ENCODE measurements at places on chromosomes 7 and 10. TPM values are rescaled to one million over a fixed set of nuclear protein-coding genes. Genes with fewer than 3 reads are reported as not detected.

The LRMDA gene
- total RNA-seq, result not detected

DNA sequence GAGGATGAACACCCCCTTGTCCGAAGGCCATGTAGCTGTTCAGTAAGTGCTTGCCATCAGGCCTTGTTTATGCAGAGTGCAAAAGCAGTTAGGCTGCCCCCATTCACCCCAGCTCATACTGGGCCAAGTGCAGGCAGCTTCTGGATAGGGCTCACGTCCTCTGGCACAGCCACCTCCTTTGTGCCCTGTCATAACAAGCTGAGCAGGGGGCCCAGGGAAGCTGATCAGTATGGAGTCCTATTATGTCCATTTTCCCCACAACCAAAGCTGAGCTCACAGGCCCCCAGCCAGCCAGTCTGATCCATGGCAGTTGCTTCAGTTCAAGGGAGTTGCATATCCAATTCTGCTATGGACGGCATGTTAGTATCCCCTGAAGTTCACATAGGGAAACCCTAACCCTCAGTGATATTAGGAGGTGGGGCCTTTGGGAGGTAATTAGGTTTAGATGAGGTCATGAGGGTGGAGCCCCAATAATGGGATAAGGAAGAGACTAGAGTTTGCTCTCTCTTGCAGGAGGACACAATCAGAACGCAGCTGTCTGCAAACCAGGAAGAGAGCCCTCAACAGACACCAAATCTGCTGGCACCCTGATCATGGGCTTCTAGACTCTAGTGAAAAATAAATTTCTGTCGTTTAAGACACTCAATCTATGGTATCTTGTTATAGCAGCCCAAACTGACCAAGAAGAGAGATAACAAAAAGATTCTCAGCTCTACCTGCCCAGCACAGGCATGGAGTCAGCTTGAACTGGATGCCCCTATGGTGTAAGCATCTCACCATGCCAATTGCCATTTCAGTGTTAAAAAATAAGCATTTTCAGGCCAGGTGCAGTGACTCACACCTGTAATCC lies 155.9 kb downstream of the FGFR2 start:
- H3K4me1 ChIP-seq, result no peaks in the 10 kb centered on the region
- no peak for DNase-seq
- no peaks in the 10 kb centered on the region for H3K27me3 ChIP-seq
- no peak overlapping the region for H3K4me3 ChIP-seq
- H3K27ac ChIP-seq, result no peak overlapping the region

The TET1 gene
- total RNA-seq, result 2.5 TPM

The GIMAP4 gene
- 74.9 TPM for total RNA-seq

- H3K27ac ChIP-seq, result no peak overlapping the region
- no peak overlapping the region for H3K4me3 ChIP-seq
- H3K4me1 ChIP-seq, result no peaks in the 10 kb centered on the region
- no peaks in the 10 kb centered on the region for H3K27me3 ChIP-seq
- no peaks in the 10 kb centered on the region for H3K36me3 ChIP-seq
Observed at GRCh38 chr7:112414855-112415490, 35.3 kb upstream of the IFRD1 start.

- H3K4me1 ChIP-seq, result no peaks in the 10 kb centered on the region
- H3K36me3 ChIP-seq, result no peaks in the 10 kb centered on the region
- no peak overlapping the region for H3K27ac ChIP-seq
- H3K4me3 ChIP-seq, result no peak overlapping the region
- no peak for DNase-seq
Observed at GRCh38 chr10:74451127-74451829, 300.3 kb downstream of the ADK start.

DNA sequence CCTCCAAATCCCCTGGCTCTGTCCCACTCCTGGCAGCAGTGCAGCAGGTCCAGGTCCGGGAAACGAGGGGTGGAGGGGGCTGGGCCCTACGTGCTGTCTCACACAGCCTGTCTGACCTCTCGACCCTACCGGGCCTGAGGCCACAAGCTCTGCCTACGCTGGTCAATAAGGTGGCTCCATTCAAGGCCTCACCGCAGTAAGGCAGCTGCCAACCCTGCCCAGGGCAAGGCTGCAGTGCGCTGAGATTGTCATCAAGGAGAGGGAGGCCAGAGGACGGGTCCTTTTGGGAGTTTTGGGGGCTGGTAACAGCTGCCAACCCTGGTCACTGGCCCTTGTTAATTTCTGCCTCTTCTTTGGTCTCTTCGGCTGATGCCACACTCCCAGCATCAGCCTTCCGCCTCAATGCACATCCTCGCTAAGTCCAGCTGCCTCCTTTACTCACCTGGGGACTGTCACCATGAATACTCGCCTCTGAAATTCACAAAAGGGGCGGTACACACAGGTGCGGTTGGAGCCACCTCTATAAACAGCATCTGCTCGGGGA lies 3.5 kb downstream of the EPO start:
- no peaks in the 10 kb centered on the region for H3K36me3 ChIP-seq
- H3K4me1 ChIP-seq, result no peaks in the 10 kb centered on the region
- H3K4me3 ChIP-seq, result no peak overlapping the region
- no peaks in the 10 kb centered on the region for H3K27me3 ChIP-seq

- no peak for DNase-seq
- H3K27me3 ChIP-seq, result no peaks in the 10 kb centered on the region
- no peak overlapping the region for H3K27ac ChIP-seq
- no peaks in the 10 kb centered on the region for H3K36me3 ChIP-seq
Observed at GRCh38 chr7:94941844-94942632, 34.6 kb downstream of the PPP1R9A start.

The CFAP69 gene
- total RNA-seq, result not detected

- no peaks in the 10 kb centered on the region for H3K36me3 ChIP-seq
- no peaks in the 10 kb centered on the region for H3K27me3 ChIP-seq
- H3K4me3 ChIP-seq, result no peak overlapping the region
- H3K27ac ChIP-seq, result no peak overlapping the region
- H3K4me1 ChIP-seq, result no peaks in the 10 kb centered on the region
Observed at GRCh38 chr10:49000437-49001398, 61.1 kb upstream of the LRRC18 start.

GRCh38 chr10:84765086-84765485 lies 436.7 kb downstream of the CCSER2 start:
- H3K4me1 ChIP-seq, result no peaks in the 10 kb centered on the region
- H3K27me3 ChIP-seq, result no peaks in the 10 kb centered on the region
- no peak overlapping the region for H3K27ac ChIP-seq
- no peak for DNase-seq
- no peak overlapping the region for H3K4me3 ChIP-seq

The EPO gene
- total RNA-seq, result not detected

The TEX47 gene
- total RNA-seq, result not detected

DNA sequence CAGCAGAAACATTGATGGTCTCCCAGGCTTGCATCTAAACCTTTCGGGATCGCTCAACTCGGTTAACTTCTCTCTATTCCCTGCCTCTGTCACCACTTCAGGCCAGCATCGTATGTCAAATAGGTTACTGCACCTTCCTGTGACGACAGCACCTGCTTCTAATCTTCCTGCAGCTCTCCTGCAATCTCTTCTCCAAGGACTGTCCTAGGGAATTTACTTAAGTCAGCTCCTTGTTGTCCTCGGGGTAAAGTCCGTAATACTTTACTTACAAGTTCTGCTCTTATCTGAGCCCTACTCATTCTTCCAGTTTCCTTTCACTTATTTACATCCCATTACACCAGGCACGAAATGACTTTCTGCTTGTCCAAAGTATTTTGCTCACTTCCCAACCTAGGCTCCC lies 372.7 kb upstream of the AKR1E2 start:
- H3K4me3 ChIP-seq, result no peak overlapping the region
- no peak for DNase-seq
- H3K27ac ChIP-seq, result no peak overlapping the region
- H3K36me3 ChIP-seq, result no peaks in the 10 kb centered on the region
- no peaks in the 10 kb centered on the region for H3K4me1 ChIP-seq

GRCh38 chr7:44106311-44107065 lies 2.3 kb downstream of the AEBP1 start:
- no peak for DNase-seq
- H3K36me3 ChIP-seq, result no peaks in the 10 kb centered on the region
- H3K4me1 ChIP-seq, result no peaks in the 10 kb centered on the region
- no peaks in the 10 kb centered on the region for H3K27me3 ChIP-seq

DNA sequence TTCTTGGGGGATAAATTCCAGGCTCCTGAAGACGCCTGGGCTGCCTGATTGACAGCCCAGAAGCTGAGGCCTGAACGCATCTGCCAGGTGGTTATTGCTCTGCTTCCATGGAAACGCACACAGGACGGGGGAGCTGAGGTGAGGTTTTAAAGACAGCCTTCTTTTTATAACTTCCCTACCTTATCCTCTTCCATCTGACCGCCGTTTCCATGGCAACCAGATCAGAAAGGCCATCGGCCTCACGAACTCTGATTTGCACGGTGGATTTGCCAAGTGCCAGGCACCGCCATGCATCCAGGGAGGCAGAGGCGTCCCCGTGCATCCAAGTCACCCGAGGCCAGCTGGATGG lies 260.9 kb downstream of the ADARB2 start:
- no peak overlapping the region for H3K4me3 ChIP-seq
- peaks cover 3% of the 10 kb centered on the region for H3K27me3 ChIP-seq

DNA sequence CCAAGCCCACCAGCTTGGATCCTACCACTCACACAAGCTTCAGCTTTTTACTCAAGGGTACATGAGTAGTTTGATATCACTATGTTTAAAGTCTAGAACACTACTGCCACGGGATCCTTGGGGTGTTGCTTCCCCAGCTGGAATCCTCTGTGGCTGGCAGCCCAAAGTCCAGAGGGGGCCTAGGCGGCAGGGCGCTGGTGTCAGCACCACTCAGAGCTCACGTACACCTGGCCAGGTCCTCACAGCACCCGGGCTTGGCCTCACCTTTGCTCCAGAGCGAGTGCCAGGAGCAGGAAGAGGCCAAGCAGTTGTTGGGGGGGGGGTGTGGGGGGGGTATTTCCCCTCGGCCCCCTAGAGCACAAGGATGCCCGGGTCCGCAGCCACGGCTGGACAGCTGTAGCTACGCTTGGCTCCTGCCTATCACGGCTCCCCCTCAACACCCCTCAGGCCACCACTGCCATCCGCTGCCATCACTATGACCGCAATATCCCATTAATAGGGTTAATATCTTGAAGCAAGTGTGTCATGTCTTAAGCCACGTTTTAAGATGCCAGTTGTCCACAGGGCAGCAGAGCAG lies 17.0 kb downstream of the ZDHHC6 start:
- H3K27me3 ChIP-seq, result no peaks in the 10 kb centered on the region
- no peak for DNase-seq
- H3K27ac ChIP-seq, result no peak overlapping the region
- H3K36me3 ChIP-seq, result peaks cover 88% of the 10 kb centered on the region
- no peaks in the 10 kb centered on the region for H3K4me1 ChIP-seq
- H3K4me3 ChIP-seq, result no peak overlapping the region

The ARHGEF5 gene
- total RNA-seq, result 7.3 TPM

GRCh38 chr10:49595713-49596492 lies 14.2 kb upstream of the SLC18A3 start:
- H3K4me3 ChIP-seq, result no peak overlapping the region
- DNase-seq, result no peak
- H3K27me3 ChIP-seq, result no peaks in the 10 kb centered on the region
- no peaks in the 10 kb centered on the region for H3K4me1 ChIP-seq
- no peaks in the 10 kb centered on the region for H3K36me3 ChIP-seq

DNA sequence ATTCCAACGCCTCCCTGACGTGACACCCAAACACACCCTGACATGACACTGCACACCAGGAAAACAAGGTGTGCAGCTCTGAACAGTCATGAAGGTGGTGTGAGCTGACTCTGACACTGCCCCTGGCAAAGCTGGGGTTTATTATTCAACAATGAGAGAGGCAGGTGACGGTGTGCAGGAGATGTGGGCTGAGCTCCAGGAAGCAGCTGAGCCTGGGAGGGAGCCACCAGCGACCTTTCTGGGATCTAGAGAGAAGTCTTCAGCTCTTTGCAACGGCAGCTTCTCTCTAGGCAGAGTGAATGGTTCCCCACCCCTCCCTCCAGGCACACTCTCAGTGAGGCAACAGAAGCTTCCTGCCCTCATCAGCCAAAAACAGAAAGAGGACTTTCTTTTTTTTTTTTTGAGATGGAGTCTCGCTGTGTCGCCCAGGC lies 65.6 kb downstream of the SH3PXD2A start:
- no peak for DNase-seq
- peaks cover 7% of the 10 kb centered on the region for H3K4me1 ChIP-seq

- DNase-seq, result no peak
- no peak overlapping the region for H3K4me3 ChIP-seq
- H3K27me3 ChIP-seq, result no peaks in the 10 kb centered on the region
- no peak overlapping the region for H3K27ac ChIP-seq
- no peaks in the 10 kb centered on the region for H3K36me3 ChIP-seq
- H3K4me1 ChIP-seq, result peaks cover 10% of the 10 kb centered on the region
Observed at GRCh38 chr10:12444981-12445700, 95.8 kb downstream of the CAMK1D start.

The TRIM50 gene
- not detected for total RNA-seq

DNA sequence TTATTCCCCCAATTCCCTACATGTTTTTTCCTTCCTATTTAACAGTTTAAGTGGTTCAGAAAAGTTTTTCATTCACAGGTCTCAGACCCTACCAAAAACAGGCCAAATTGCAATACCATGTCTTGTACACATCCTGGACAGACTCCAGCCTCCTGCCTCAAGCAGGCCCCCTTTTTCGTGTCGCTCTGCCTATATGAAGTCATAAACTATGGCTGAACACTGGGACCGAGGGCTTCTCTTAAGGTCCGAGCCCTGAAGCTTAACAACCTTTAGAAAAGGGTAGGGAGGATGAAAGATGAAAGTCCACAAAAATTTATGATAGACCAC lies 1.4 kb downstream of the FBXW4 start:
- peaks cover 28% of the 10 kb centered on the region for H3K4me1 ChIP-seq
- peak; percentile 10 for DNase-seq
- H3K4me3 ChIP-seq, result peak overlapping the region; percentile 57
- no peaks in the 10 kb centered on the region for H3K36me3 ChIP-seq

DNA sequence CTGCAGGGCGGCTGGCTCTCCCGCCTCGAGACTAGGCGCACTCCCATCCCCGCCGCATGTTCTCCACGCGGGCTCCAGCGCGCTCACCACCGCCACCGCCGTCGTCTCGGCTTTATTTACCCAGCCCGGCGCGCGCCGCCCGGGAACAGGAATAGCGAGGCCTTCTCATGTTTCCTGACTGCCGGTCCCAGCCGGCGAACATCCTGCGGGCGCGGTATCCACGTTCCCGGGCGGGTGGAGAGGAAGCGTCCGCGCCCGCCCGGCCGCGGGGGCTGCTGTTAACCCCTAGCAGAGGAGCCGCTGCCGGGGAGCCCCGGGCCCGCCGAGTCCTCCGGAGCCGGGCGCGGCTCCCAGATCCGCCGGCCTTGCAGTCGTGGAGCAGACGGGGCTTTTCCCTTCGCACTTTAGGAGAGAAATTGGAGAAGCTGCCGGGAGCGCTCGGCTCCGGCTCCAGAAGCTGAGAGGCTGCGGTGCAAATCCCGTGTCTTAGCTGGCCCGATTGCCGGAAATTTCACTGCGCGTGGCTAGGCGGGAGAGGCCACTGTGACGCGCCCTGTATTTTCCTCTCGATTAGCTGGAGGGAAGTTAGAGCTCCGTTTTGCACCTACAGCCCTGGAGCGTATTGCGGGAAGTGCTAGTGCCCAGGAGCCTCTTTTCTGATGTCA lies at the start of gene MKX:
Gene MKX, minus strand, starts transcription at position 88 of the 665 bp plus-strand sequence. CDS start 2,404 bp downstream, outside the sequence.
- peaks cover 45% of the 10 kb centered on the region for H3K27me3 ChIP-seq
- no peaks in the 10 kb centered on the region for H3K36me3 ChIP-seq
- peak within 1 kb of the TSS; percentile 39 for H3K4me3 ChIP-seq
